Temporal lobe (tissue), 4 donors: ENCODE measurements at places on chromosomes 6 and 20. TPM values are rescaled to one million over a fixed set of nuclear protein-coding genes. Genes with fewer than 3 reads are reported as not detected.

The EFCAB8 gene
- not detected for total RNA-seq

The ELOVL4 gene
- total RNA-seq: 30.0 TPM

The TMEM244 gene
- 1.2 TPM for total RNA-seq

The UST gene
- 30.0 TPM for total RNA-seq

The SCRT2 gene
- total RNA-seq: 4.7 TPM

The VGLL2 gene
- not detected for total RNA-seq

The SEMG2 gene
- total RNA-seq: not detected

The FOXF2 gene
- 1.2 TPM for total RNA-seq

The MTHFD1L gene
- 10.3 TPM for total RNA-seq

The SPATS1 gene
- total RNA-seq: not detected

The ADTRP gene
- total RNA-seq: 0.98 TPM

The HTR1B gene
- total RNA-seq: 2.2 TPM

The ID4 gene
- total RNA-seq: 76.7 TPM

The CLPSL2 gene
- total RNA-seq: not detected

The E2F3 gene
- 8.4 TPM for total RNA-seq

The C6orf132 gene
- under 0.01 TPM for total RNA-seq

The METTL24 gene
- 0.98 TPM for total RNA-seq

The SNAI1 gene
- not detected for total RNA-seq

The FOXS1 gene
- 0.74 TPM for total RNA-seq

The RIPPLY2 gene
- total RNA-seq: 8.1 TPM

The MDFI gene
- total RNA-seq: 8.4 TPM

The ETV7 gene
- total RNA-seq: not detected
